SK-N-SH (cell line): ENCODE measurements at places on chromosomes 7 and 10.

DNA sequence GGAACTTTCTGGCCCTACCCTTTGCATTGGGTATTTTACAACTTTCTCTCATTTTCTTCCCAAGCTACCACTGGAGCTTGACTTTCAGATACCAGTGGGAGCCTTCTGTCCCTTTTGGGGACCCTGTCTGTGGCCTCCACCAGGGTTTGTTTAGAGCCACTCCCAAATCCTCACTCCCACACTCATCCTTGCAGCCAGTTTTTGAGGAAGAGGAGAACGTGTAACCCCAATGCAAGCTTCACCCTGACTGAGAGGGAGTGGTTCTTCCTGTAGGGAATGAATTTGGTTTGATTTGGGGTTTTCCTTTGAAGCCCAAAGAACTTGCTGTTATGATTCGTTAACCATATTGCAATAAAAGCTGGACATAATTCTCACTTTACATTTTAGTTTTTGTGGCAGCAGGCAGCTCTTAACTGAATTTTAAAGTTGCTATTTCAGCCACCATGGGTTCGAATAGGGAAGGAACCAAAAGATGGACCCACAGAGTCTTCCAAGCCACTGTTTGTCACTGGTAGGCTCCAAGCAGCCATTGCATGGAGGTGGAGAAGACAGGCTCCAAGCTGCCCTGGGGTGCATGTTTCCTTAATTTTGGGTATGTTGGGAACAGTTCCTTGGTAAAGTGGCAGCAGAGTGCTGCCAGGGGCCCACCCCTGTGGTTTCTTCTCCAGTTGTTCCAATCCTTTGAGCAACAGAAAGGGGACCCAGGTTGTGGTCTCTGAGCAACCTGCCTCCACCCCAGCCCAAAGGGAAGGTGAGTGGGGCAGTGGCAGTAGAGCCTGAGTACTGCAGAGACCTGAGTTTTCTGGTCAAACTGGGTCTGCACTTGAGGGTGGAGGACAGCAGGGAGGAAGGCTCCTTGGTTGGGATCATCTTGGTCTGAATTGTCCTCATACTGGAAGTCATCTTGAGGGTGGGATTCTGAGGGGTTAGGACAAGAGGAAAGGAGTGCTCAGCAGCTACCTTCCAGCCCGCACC lies 5.1 kb downstream of the EVX1 start:
- DNase-seq: peak; percentile 10

DNA sequence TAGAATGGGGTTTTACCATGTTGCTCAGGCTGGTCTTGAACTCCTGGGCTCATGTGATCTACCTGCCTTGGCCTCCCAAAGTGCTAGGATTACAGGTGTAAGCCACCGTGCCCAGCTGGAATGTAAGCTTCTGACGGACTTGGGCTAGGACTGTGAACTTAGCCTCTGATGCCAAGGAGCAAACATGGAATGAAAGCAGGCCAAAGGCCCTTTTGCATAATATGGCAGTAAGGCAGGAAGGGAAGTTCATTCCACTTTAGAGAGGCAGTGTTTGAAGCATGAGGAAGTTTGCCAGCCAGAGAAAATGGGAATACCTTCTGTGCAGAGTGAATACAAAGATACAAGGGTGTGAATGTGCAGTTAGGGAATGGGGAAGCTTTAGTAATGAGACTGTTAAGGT lies 20.3 kb downstream of the VCL start:
- no peak for DNase-seq

DNA sequence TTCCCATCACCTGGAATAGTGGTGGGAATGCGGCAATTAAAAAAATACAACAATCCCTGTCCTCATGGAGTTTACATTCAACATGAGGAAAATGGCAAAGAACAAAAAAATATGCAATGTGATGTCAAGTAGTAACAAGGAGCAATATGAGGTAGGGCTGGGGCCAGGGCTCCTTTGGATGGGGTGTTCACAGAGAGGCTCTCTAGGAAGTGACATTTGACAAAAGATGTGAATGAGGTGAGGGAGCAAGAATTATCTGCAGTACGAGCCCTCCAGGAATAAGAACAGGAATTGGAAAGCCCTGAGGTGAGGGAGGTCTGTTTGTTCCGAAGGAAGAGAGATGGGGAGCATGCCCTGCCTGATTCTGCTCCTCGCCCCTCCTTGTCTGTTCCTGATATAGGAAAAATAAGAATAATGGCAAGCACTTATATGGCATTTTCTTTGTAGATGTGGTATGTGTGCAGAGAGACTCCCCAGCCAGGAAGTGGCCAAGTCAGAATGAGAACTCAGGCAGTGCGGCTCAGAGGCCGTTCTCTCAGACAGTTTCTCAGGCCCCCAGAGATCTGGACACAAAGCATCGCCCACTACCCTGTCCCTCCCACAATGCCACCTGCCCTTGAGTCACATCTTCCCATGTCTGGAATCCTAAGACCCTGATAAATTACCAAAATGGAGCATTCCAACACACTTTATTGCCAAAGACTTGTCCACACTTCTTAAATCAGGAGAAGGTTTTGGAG lies 105.6 kb downstream of the APBB1IP start:
- no peak for DNase-seq

GRCh38 chr7:119436882-119437281 lies 836.1 kb upstream of the KCND2 start:
- no peak for DNase-seq

- no peak for DNase-seq
Measured at GRCh38 chr10:95792211-95792780, 36.3 kb downstream of the ENTPD1 start.

DNA sequence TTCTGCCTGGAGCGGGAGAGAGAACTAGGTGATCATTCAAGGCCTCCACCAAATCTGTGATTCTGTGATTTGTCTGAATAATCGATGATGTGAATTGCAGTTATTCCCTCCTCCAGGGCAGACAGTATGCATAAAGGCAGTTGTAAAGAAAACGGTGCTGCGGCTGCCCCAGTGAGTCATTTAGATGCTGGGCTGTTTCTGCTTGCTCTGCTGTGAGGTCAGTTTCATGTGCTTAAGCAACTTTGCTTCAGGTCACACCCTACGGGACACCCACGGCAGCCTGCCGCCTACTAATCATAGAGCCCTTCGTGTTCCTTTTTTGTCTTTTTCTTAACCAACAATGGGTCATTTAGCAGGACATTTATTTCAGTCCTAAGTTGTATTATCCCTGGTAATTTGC lies 158.1 kb upstream of the PITRM1 start:
- no peak for DNase-seq

DNA sequence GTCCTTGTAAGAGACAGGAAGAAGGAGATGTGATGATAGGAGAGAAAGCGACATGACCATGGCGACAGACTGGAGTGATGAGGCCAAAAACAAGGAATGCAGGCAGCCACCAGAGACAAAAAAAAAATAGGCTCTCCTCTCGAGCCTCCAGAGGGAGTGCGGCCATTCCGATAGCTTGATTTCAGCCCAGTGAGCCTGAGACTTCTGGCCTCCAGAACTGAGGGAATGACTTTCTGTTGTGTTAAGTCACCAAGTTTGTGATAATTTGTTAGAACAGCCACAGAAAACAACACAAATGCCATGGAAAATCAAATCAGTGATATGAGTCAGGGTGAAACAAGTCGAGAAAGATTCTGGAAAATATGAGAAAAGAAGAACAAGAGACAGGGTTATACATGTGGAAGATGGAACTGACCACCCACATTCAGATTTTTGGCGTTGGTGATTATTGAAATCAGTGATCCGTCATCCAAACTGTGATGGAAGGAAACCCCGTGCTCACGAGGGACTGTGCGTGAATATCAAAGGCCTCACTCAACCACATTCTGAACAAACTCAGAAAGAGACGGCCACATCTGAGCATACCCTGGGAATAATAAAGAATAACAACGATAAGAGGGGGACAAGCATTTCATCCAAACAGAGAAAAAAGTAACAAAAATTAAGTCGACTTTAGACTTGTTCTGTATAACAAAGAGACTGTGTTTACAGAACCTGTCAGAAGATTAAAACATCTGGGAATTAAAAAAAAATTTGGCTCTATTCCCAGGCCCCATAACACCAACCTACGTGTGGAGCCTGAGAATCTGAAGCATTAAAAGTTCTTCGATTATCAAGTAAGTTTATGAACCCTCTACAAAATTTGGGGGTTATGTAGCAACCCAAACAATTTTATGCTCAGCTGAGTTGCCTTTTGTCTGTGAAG lies 72.1 kb downstream of the EEPD1 start:
- DNase-seq: no peak
